ENCODE measurements at places on chromosomes 4 and X. TPM values are rescaled to one million over a fixed set of nuclear protein-coding genes. Genes with fewer than 3 reads are reported as not detected.

DNA sequence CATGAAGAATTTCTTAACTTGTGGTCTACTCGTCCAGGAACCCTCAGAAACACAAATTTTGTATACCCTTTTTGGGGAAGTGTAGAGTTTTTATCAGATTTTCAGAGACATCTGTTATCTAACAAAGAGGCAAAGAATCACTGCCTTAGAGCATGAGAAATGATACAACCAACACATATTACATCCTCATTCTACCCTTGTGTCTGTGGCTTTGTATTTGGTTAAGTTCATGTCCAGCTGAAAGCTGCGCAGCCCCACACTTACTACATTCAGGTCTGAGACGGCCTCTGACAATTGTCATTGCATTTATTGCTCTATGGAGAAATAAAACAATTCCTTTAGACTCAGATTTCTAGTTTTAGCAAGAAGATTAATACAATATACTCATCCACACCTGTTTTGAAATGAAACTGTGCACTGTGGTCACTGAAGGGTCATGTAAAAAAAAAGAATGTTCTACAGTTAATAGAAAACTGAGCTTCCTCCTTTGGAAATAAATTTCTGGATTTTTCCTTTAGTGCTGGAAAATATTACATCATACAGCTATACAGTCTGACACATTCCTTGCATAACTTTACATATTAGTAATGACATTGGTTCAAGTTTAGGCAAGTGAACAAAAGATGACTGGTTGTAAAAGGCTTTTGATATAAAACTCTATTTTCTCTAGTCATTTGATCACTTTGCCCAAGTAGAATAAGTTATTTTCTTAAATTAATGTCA, 39.8 kb downstream of the GLRB start:
- H3K36me3 ChIP-seq: no peaks in the 10 kb centered on the region
- H3K27me3 ChIP-seq: no peaks in the 10 kb centered on the region
- no peak for DNase-seq
- H3K27ac ChIP-seq: no peak overlapping the region
- no peaks in the 10 kb centered on the region for H3K4me1 ChIP-seq
- no peak overlapping the region for H3K4me3 ChIP-seq

DNA sequence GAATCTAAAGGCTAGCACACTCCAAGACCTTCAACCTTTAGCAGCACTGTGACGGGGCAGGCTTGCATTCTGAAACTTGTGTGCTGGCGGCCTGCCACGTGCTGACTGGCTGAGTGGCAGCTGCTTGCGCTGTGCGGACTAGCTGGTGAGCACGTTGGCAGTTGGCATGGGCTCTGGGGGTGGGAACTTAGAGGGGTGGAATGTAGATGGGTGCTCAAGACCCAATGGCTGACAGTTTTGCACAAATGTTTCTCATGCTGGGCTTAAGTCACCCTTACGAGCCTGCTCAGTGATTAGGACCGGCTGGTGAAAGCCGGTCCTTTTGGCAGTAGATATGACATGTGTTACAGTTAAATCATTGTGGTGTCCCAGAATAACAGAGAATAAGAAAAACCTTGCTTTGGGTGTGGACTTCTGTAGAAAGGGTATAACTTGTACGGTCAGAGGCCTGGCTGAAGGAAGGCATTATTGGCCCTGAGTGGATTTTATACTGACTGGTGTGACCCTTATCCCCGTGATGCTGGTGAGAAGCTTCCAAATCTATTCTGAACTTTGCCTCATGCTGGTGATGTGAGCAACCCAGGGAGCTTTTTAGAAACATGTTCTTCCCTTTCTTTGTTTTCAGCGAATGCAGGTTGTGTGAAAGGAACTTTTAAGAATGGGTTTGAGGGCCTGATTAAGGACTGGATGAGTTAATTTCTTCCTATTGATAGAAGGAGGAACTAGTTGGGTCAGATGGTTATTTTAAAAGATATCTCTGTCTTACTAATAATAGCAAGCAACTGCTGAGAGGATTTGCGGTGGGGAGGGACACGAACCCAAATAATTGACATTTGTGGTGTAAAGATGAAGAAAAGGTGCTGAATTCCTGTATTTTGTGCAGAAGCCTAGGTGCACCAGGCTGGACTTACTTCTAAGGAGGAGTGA, 107.4 kb upstream of the SLC4A4 start:
- no peak overlapping the region for H3K27ac ChIP-seq
- H3K27me3 ChIP-seq: peaks cover 2% of the 10 kb centered on the region
- no peak overlapping the region for H3K4me3 ChIP-seq
- peaks cover 3% of the 10 kb centered on the region for H3K4me1 ChIP-seq

Gene LETM1
- 39.5 TPM for total RNA-seq

Gene FAM9B
- not detected for total RNA-seq

Gene ASMT
- not detected for total RNA-seq

Gene WAS
- total RNA-seq: 98.4 TPM

Gene GSX2
- total RNA-seq: not detected

Gene GAGE12J
- not detected for total RNA-seq

All from naive thymus-derived CD8-positive, alpha-beta T cell (primary cell).